ENCODE measurements at places on chromosomes 16 and 17.

DNA sequence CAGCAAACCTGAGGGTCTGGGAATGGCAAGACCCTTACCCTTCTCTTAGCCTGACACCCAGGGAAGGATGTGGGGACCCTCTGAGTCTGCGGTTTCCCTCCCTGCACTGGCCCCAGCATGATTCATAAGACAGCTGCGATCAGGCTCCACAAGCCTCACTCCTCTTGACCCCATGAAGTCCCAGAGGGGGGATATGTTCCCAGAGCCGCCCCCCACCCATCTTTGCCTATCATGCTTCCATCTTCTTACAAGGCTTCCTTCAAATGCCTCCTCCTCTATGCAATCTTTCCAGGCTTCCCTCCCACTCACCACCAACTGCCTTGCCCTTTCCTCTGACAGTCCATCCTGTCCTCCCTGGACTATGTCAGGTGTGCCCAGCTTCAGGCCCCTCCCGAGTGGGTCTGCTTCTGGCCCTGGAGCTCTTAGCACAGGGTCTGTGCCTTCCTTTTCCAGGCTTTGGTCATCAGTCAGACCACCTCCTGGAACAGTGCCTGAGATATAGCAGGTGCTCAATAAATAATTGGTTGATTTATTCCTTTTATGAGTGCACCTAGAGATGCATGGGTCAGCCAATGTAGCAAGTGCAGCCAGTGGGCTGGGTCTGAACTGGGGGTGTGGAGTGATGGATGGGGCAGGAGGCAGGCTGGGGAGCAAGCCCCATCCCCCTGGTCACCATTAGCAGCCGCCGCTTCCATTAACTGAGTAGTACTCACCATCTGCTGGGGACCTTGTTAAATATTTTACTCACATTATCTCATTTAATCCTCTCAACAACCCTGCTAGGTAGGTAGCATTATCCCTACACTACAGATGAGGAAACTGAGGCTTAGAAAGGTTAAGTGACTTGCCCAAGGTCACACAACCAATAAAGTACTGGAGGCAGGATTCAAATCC, 8.4 kb downstream of the DLX3 start:
- no peak for DNase-seq

- DNase-seq, result no peak
Observed at GRCh38 chr16:17387256-17387655, 83.5 kb downstream of the XYLT1 start.

GRCh38 chr16:52499060-52499440, 47.9 kb downstream of the TOX3 start:
- DNase-seq, result no peak

GRCh38 chr17:50649042-50649908, 14.6 kb downstream of the ABCC3 start:
- no peak for DNase-seq

GRCh38 chr16:30971298-30971697, 13.7 kb upstream of the HSD3B7 start:
- no peak for DNase-seq

GRCh38 chr16:50683689-50684374, 2.7 kb upstream of the SNX20 start:
- no peak for DNase-seq

DNA sequence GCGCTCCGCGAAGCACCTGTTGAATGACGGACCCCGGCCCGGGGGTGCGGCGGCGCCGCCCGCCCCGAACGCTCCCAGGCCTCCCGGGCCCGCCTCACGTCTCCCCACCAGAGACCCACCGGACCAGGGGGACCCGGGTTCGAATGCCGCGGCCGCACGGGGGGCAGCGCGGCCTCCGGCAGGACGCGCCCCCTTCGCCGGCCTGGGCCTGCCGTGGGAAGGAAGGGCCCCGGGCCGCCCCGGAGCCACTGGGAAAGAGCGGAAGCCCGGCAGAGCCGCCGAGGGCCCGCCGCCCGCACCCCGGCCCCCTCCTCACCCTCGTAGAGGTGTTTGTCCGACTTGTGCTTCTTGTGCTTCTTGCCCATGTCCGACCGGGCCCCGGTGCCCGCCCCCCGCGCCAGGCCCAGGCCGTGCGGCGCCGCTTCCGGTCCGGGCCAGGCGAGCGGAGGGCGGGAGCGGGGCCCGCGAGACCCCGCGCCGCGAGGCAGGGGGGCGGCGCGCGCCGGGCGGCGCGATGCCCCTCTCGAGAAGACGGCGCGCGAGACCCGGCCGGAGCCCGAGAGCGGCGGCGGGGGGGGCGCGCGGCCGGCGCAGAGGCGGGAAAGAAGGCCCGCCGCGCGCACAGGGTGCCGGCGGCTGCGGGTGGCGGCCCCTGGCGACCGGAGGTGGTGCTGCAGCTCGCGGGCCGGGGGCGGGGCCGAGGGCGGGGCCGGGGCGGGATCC, at the start of gene BRD7:
BRD7 (minus strand) TSS at position 579 of the 723 bp plus-strand sequence; CDS start at position 365, 214 bp downstream.
- peak; percentile 51 for DNase-seq

DNA sequence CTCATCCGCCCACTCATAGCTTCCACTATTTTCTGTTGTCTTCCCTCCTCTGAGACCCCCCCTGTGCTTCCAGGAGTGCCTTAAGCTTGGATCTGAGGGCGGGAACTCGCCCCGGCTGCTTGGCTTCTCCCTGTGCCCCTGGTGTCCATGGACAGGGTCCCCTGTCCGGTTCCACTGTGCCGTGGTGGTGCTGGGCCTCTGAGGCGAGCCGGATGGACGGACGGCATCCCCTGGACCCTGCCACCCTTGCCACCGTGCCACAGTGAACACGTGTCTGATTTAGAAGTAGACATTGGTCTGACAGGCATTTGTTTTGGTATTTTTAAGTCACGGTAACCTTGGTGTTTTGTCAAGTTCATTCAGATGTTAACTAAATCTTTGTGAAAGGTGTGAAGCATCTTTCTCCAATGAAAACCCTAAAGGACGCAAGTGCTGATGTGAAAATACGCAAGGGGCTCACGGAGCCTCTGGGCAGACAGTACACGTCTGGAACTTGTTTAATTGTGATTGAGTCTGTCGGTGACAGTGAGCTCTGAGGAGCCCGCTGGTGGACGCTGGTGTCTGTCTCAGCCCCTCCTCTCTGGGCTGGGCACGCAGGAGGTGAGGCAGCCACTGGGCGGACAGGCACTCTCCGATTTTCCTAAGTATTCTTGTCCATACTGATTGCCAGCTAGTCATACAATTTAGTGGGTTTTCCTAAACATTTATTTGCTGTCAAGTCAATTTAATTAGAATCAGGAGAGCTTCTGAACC, 26.3 kb downstream of the ZNF750 start:
- no peak for DNase-seq

DNA sequence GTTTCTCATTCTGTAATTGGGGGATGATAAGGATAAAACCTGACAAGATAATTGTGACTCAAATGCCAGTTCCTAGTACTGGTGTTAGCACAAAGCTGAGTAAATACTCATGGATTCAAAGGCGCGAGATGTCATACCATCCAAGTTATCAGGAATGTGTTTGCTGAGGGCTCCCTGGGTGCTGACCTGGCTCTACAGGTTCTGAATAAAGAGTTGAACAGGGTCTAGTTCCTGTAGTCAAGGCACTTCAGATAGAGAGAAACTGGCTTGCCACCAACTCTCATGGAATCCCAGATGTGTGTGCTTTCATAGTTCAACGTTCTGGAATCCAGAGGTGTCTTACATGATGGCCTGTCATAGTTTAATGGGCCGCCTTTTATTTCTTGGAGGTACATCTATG, 141.6 kb downstream of the PRKCA start:
- DNase-seq, result no peak

DNA sequence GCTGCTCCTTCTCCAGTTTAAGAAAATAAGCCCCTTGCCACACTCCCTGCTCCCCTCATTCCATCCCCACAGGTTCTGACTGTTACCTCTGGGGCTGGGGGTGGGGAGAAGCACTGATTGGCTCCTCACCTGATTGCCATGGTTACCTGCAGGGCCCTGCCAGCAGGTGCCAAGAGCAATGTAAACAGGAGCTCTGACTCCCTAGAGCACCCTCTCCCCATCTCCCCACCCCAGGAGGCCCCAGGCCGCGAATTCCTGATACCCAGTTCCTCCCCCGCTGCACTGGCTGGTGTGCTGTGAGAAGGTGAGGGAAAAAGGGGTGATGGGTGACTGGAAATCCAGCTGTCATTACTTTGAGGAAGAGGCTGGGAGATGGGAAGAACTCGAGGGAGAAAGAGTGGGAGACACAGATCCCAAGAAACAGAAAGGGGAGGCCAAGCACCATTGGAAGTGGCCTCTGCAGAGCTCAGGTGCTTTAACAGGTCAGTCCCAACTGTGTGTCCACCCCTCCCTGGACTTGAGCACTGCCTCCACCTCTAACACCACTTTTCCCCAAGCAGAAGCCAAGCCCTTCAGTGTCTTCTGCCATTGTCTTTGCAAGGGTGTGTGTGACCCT, 4.5 kb downstream of the PCGF2 start:
- no peak for DNase-seq

DNA sequence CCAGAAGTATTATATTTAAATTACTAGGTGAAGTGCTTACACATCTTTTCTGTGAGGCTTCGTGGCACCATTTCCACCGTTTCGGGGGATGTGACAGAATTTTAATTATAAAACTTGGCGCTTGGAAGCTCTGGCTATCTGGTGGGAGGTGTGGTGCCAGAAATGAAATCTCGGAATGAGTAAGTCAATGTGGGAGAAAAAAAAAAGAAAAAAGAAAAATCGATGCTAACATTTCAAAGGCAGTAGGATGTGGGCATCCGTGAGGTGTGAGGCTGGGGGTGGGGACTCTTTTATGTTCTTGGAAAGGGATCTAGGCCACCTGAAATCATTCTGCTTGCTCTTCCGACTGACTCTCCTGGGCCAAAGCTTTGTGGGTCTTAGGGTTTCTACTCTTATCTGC, 21.9 kb downstream of the CPPED1 start:
- no peak for DNase-seq

DNA sequence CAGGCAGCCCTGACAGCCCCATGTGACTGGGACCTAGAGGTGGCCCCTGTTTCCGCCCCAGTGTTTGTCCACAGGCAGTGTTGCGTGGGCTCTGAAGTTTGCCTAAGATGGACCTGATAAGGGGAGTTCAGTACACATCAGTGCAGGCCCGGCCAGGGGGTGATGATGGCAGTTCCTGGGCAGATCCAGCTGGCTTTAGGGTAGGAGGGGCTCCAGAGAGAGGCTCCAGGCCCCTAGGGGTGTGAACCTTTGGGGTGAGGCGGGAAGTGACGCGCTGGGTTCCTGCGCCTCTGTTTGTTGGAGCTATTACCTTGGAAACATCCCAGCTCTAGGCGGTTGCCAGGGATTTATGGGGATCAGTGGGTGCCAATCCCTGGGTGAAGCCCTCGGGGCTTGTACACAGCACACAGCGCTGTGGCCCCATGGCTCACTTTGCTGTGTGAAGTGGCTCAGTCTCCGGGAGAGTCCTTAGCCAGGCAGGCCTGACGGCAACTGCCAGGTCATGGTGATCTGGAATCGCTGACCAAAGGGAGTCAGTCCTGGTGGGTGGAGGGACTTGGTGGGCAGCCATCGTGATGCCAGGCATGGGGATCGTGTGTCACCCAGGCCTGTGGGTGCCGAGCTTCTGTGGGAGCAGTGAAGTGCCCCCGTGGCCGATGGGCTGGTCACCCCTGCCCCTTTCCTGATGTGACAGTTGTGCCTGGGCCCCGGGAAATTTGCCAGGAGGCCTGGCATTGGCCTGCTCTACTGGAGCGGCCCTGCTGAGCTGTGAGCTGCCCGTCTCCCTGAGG, 146.1 kb downstream of the SEC14L1 start:
- no peak for DNase-seq

- no peak for DNase-seq
Observed at GRCh38 chr17:27295945-27296344, 2.0 kb downstream of the WSB1 start.

DNA sequence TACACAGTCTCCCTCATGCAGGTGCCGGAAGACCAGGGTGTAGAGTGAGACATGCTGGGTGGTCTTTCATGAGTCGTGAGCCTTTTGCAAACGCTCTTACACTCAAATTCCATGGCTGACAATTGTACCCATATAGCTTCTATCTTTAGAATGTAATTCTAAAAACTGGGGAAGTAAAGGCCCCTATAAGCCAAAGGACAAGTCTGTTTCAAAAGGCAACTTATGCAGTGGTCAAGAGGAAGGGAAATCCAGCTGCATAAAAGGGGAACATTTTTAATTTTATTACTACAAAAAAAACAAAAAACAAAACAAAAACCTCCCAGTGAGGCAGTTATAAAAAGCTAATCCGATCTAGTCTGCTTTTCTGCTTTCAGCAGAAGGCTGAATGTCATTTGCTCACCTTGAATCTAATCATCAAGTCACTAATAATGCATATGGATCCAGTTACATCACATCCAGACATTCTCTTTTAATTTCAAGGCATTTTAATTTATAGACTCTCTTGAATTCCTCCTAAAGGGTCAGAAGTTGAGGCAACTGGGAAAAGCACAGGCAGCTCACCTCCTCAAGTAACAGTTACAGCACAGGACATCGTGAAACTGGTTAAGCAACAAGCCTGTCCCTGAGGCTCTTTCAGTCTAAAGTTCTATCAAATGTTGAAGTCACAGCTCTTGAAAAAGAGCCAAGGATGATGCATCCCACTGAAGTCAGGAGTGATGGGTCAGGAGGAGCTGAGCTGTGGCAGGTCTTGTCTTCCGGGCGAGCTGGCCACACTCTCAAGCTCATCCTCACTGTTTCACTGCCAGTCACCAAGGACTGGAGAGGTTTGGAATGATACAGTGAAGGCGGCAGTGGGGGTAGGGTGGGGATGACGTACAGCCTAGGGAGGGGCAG, 99.7 kb downstream of the VPS53 start:
- DNase-seq, result no peak

- peak; percentile 59 for DNase-seq
Observed at GRCh38 chr16:2005646-2006045, 4.0 kb downstream of the ZNF598 start.

- no peak for DNase-seq
Observed at GRCh38 chr17:76556765-76557367, 17.0 kb downstream of the PRCD start.

- no peak for DNase-seq
Observed at GRCh38 chr16:77299395-77299794, 100.2 kb downstream of the SYCE1L start.

DNA sequence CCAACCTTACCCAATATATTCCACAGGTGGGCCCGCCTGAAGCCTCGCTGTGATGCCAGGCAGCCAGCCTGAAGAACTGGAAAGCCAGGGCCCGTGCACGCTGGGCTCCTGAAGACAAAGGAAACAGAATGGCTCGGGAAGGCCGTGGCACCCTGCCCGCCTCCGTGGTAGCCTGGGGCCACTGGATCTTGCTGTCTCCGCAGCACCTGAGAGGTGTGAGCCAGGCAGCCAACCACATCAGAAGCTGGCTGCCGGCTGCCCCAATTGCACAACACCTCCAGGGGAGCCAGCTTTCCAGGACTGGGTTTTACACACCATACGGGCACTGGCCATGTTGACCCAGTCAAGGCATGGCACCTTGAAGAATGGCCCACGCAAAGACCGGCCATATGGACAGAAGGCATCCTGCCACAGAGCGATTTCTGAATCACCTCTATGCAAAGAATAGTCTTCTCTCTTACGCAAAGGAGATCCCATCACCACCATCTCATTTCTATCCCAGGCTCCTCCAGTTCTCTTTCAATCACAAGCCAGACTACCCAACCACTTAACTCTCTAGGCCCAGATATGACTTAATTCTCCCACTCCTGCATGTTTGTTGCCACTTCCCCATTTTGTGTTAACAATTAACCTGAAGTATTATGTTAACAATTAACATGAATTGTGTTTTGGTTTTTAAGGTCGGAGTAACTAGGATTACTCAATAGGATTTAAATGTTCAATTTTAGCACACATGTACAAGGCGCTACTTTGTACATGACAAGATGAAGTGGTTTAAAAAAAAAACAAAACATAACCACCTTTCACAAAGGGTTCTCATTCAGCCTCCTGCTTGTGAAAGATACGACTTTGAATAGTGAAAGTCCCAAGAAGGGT, 32.1 kb downstream of the ZFHX3 start:
- DNase-seq, result no peak
